Hindlimb muscle (tissue), 1 donor: ENCODE measurements at places on chromosomes 4 and X. TPM values are rescaled to one million over a fixed set of nuclear protein-coding genes. Genes with fewer than 3 reads are reported as not detected.

The RAPGEF2 gene
- polyA plus RNA-seq: 27.6 TPM

The SYTL5 gene
- 0.05 TPM for polyA plus RNA-seq

The NOX1 gene
- polyA plus RNA-seq: 0.25 TPM

The PGM2 gene
- polyA plus RNA-seq: 11.6 TPM

The RHOXF1 gene
- 0.35 TPM for polyA plus RNA-seq

The FRMD7 gene
- 0.06 TPM for polyA plus RNA-seq

The NPY1R gene
- 2.0 TPM for polyA plus RNA-seq

The SLC25A31 gene
- polyA plus RNA-seq: not detected

The BCAP31 gene
- 80.6 TPM for polyA plus RNA-seq

The TCEAL2 gene
- 0.21 TPM for polyA plus RNA-seq

The LARP1B gene
- polyA plus RNA-seq: 20.3 TPM

The F8A1 gene
- polyA plus RNA-seq: 9.6 TPM

The MAOB gene
- polyA plus RNA-seq: 0.35 TPM
